ENCODE measurements at places on chromosomes 11 and 22. TPM values are rescaled to one million over a fixed set of nuclear protein-coding genes. Genes with fewer than 3 reads are reported as not detected.

Gene OR52A1
- not detected for total RNA-seq

Gene CLCF1
- total RNA-seq: 7.5 TPM

Gene UBASH3B
- 101 TPM for total RNA-seq

DNA sequence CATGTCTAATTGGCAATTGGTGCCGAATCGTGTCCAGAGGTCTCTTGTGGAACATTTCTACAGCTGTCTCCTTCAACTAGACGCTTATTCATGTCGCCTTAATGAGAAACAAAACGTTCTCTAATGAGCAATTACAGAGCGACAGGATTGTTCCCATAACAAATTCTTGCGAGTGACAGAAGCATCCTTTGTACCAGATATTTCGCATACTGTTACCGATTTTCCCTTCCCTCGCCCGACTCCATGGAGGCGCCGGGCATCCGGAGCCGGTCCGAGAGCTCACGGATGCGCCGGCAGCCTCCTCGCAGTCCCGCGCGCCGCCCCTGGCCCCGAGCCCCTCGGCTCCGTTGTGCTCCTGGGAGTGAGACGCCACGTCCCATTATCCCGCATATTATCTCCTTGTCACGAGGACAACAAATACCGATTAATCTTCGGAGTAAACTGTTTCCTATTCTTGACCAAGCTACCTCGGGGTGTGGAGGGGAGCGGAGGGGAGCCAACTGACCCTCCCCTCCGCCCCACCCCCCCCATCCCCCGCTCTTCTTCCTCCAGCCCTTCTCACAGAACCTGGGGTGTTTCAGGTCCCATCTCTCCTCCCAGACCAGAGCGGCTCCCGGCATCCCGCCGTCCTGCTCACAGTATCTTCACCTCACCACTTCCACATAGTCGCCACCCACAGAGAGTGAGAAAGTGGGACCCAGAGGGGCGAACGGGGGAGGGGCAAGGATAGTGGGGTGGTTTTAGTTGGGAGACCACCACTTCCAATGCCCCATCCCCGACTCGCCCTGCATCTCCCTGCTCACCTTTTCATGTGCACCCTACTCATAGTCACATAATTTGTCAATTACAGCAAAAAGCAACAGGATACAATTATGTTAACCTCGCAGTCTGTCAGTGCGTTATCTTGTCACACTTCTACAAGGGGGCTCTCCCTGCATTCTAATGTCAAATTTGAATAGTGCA lies 11.4 kb downstream of the PAX6 start:
- DNase-seq: no peak

DNA sequence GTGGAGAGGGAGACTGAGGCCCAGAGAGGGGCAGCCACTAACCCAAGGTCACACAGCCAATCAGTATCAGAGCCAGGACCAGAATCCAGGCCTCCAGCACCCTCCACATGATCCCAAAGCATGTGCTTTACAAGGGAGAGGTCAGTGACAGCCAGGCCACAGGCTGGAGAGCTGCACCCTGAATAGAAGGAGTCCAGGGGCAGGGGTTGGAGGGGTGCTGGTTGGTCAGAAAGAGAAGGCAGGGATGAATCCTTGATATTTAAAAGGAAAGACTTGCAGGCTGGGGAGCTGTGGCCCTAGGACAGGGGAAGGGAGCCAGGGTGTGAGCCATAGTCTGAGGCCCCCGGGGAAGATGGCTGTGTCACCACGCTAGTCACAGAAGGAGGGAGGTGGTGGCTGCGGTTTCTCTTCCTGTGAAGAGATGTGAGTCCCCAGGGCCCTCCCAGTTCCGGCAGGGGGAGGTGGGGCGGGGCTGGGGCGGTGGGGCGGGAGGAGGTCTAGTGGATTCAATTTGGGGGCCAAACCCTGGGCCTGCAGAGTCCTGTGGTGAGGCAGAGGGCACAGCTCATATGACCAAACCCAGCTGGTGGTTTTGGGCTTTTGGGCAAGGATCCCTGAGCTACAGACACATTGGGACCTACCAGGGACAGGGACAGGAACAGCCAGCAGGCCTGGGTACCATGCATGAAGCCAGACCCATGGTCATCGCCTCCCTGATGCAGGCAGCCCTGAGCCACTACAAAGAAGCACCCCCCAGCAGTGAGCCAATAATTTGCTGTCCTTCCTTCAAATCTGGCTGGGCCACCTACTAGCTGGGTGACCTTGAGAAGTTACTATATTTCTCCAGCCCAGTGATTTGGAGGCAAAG lies 14.0 kb downstream of the RAC2 start:
- DNase-seq: peak; percentile 80

- DNase-seq: no peak
These were observed 33.1 kb upstream of the ETS1 start for GRCh38 chr11:128620309-128621100.

DNA sequence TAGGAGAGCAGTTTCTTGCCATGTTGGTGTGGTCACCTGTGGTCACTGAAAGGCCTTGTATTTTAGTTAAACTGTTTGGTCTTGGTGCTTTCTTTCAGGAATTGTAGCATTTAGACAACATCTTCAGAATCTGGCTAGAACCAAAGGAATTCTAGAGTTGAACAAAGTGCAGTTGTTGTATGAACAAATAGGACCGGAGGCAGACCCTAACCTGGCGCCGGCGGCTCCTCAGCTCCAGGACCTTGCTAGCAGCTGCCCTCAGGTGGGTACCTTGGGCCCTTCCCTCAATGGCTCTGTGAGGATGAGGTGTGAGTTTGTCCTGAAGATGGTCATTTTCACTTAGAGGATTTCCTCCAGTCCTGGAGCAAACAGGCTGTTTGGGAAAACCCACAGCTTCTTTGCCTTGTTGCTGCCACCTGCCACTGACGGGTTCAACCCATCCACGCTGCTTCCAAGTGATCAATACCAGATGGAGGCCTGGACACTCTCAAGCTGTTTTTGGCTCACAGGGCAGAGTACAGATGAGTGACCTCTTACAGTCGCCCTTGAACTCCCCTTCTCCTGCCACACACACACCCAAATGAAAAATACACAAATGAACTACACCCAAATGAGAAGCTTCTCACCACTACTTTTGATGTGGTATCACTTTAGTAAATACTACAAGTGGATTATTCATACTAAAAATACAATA lies 45.2 kb downstream of the PPP2R1B start:
- DNase-seq: no peak

All from transverse colon (tissue), 4 donors.